ENCODE measurements at places on chromosomes 5 and 9. TPM values are rescaled to one million over a fixed set of nuclear protein-coding genes. Genes with fewer than 3 reads are reported as not detected.

GRCh38 chr5:105952875-105953274, 1717.9 kb downstream of the EFNA5 start:
- no peak for DNase-seq

Gene IL3
- total RNA-seq: not detected

- no peak for DNase-seq
These were observed 57.5 kb upstream of the GNAQ start for GRCh38 chr9:78089111-78089510.

- DNase-seq: no peak
These were observed 552.2 kb upstream of the RIOK2 start for GRCh38 chr5:97735209-97735608.

DNA sequence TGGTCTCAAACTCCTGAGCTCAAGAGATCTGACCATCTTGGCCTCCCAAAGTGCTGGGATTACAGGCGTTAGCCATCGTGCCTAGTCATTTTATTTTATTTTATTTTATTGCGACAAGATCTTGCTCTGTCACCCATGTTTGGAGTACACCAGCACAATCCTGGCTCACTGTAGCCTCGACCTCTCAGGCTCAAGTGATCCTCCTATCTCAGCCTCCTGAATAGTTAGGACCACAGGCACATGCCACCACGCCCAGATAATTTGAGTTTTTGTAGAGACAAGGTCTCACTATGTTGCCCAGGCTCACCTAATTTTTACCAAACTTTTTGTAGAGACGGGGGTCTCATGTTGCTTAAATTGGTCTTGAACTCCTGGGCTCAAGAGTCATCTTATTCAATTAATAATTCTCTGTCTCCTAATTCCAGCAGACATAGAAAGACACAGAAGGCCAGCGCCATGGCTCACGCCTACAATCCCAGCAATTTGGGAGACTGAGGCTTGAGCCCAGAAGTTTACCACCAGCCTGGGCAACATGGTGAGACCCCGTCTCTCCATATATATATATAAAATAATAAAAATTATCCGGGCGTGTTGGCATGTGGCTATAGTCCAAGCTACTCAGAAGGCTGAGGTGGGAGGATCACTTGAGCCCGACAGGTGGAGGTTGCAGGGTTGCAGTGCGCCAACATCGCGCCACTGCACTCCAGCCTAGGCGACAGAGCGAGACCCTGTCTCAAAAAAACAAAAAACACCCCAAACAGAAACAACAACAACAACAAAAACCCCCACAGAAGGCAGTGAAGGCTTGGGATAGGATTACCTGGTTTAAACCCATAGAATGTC, 1.0 kb upstream of the UBAP1 start:
- no peak for DNase-seq
